ENCODE measurements at places on chromosomes 7 and 10.

DNA sequence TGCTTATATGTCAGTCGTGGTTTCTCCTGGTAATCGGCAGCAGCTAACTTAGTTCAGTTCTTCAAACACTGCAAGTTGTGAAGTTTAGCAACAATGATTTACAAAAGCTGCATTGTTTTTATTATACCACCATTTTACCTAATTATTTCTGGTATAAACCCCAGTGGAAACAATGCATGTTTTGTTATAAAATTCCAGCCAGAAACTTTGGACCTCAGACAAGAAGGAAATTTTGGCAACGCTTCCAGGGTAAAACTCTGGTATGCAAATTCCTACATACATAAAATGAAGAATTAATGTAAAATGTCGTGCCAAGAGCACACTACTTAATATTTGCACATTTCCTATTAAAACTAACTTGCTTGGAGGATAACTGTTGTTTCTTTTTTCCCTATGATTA, 277.4 kb upstream of the LYZL1 start:
- no peaks in the 10 kb centered on the region for H3K36me3 ChIP-seq
- no peaks in the 10 kb centered on the region for H3K4me1 ChIP-seq
- H3K27ac ChIP-seq = no peak overlapping the region
- H3K4me3 ChIP-seq = no peak overlapping the region

- no peaks in the 10 kb centered on the region for H3K4me1 ChIP-seq
- no peak overlapping the region for H3K27ac ChIP-seq
- no peak overlapping the region for H3K4me3 ChIP-seq
- no peaks in the 10 kb centered on the region for H3K27me3 ChIP-seq
These were observed 19.0 kb downstream of the SMURF1 start for GRCh38 chr7:99124751-99125504.

DNA sequence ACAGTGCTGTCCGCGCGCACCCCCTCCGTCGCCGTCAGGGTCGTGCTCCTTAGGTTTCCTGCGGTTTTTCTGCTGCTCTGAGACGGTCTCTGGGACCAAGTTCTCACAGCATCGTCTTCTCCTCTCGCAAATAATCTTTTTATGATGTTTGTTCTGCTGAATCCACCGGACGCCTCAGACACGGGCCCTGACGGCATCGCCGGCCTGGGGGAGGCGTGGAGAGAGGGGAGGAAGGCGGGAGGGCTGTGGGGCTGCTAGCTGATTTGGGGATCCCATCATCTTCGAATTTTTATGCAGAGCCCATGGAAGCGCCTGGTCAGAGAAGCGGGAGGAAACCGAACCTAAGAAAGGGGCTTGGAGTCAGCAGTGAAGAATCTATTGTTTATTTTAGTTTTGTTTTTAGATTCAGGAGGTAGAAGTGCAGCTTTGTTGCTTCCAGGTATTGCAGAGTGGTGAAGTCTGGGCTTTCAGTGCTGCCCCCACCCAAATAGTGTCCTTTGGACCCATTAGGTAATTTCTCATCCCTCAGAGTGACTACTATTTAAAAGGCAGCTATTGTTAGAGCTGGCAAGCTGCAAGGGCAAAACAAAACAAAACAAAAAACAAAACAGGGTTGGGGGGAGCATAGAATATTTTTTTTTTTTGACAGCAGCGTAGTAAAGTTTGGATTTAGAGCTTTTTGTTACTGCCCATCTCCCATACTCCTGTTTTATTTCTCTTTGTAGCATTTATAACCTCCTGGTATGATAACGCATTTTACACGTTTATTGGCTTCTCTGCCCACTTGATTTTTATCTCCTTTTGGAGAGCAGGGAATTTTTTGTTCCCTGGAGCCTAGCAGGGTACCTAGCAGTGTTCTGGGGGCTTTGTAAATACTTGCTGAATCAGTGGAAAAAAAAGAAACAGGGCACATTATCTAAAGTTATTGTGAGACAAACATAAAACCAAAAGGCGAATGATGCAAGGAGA, 92.6 kb downstream of the SPAG6 start:
- no peaks in the 10 kb centered on the region for H3K27me3 ChIP-seq
- DNase-seq = peak; percentile 31
- peak overlapping the region; percentile 93 for H3K4me3 ChIP-seq
- H3K36me3 ChIP-seq = no peaks in the 10 kb centered on the region
- H3K27ac ChIP-seq = peak overlapping the region; percentile 98

DNA sequence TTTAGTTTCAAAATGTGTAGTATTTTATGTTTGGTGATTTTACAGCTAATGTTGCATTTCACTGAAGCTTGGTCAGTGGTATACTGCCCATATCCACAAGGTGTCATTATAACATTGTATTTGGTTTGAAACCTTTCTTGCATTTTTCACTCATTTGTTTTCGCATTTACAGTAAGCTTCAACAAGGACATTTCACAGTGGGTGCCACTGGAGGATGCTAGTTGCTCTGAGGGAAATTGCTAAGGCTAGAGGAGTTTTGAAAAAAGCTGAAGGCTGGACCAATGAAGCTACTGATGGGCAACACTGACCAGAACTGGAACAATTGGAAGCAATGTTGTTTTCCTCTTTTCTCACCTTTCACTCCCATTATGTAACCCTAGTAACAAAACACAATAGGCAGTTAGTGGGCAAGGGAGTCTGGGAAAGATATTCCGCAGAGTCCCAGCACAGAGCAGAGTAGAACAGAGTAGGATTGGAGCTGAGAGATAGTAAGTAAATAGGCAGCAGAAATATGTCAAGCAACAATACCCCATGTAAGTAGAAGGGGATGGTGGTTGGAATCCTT, 23.6 kb upstream of the SRI start:
- no peaks in the 10 kb centered on the region for H3K27me3 ChIP-seq
- DNase-seq = peak; percentile 25
- H3K36me3 ChIP-seq = no peaks in the 10 kb centered on the region

GRCh38 chr7:41861642-41862041, 158.8 kb upstream of the INHBA start:
- H3K4me3 ChIP-seq = no peak overlapping the region
- no peak for DNase-seq
- no peaks in the 10 kb centered on the region for H3K36me3 ChIP-seq
- no peak overlapping the region for H3K27ac ChIP-seq
- H3K27me3 ChIP-seq = no peaks in the 10 kb centered on the region
- H3K4me1 ChIP-seq = no peaks in the 10 kb centered on the region

Measured in thymus (tissue), 14 donors.